Astrocyte of the spinal cord (primary cell): ENCODE measurements at places on chromosomes 7 and 10.

- DNase-seq, result no peak
Observed at GRCh38 chr7:76179686-76180085, 22.0 kb upstream of the SRRM3 start.

- DNase-seq, result no peak
Observed at GRCh38 chr10:21385996-21386585, 139.4 kb downstream of the SKIDA1 start.

DNA sequence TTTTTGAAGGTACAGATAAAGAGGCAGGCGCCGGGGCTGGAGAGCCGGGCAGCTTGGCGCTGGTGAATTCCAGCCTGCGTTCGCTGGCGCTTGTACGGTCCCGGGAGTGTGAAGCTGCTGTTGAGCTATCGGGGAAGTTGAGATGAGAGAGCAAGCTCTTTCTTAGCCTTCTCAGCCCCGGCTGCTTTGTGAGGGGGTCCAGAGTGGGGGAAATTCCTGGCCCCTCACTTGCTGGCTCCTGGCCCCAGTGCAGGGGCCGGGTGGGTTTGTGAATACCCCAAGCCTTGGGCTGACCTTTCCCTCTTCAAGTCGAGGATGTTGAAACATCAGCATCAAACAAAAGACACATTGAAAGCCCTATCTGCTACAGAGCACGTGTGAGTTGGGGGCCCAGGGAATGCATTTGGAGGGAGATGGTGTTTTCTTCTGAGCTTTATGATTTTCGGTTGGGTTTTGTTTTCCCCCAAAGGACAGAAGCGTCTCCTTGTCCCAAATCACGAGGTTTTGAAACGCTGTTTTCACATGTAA, 2.7 kb downstream of the ZMIZ1 start:
- no peak for DNase-seq

DNA sequence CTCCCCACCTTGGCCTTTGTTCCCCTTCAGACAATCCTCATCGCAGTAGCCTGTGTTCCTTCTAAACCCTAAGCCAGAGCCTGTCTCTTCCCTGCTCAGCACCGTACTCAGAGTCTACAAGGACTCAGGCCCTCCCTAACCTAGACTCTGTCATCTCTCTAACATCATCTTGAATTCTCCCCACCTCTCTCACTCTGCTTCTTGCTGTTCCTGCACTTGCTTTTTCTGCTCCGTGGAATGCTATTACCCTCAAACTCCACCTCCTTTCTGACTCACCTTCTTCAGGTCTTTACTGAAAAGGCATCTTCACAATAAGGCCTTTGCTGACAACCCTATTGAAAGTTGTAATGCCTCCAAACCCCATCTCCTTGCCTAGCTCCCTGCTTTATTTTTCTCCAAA, 141.0 kb downstream of the DKK1 start:
- DNase-seq, result no peak

GRCh38 chr10:114313866-114314265, 74.8 kb downstream of the VWA2 start:
- DNase-seq, result no peak

DNA sequence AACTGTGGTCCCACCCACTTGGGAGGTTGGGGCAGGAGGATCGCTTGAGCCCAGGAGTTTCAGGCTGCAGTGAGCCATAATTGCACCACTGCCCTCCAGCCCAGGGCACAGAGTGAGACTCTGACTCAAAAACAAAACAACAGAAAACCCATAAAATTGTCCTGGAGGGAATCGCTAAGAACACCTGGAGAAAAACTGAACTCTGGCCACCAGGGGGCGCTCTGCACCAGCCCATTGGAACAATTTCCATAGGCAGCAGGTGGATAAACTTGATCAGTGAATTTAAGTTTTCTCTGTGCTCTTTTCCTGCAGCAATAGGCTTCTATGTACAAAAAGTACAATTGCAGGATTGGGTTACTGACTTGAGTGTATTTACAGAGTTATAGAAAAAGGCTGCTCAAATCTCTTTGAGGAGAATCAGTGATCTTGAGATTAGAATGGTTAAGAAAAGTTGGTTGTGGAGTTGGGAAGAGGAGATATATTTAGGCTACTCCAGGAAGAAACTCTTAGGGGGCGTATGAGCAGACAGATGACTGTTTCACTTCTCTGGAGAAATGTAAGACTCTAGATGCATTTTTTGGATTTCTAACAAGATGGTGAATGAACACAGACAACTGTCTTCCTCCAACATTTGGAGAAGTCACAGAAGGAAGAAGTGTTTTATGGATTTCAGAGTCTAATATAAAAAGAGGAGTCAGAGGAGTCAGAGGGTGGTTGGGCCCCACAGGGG, 274.9 kb upstream of the GALNT17 start:
- DNase-seq, result peak; percentile 64
